ENCODE measurements at places on chromosomes 2 and 18.

DNA sequence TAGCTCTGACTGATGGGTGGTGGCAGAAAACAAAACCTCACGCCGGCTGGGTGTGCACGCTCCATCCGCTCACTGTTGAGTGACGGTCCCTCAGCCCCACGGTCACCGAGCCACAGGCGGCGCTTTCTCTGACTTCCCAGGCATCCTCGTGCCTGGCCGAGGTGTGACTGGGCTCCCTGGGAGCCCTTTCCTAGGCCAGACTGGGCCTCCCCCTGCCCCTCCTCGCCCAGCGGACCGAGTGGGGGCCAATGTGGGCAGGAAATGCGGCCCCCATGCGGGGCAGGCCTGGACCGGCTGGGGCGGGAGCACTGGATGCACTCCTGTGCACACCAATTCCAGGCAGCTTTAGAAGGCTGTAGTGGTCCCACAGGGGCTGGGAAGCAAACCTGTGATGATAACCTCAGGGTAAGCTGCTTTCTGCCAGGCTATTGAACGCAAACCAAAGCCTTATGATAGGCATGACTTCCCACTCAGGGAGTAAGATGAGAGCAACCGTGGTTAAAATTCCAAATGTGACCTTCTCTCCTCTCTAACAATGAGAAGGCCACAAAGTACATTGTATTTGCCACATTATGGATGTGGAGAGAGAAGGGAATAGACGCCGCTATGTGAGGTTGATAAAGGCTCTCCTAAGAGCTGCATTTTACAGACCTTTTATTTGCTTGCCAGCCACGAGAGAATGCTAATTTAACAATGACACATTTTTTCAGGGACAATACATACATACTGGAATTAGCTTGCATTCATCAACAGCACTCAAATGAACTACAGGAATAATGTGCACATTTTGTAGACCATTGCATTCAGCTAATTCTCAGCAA, 83.9 kb upstream of the PGAP1 start:
- DNase-seq, result peak; percentile 21

GRCh38 chr18:35201256-35201931, 39.4 kb upstream of the ZNF397 start:
- no peak for DNase-seq

DNA sequence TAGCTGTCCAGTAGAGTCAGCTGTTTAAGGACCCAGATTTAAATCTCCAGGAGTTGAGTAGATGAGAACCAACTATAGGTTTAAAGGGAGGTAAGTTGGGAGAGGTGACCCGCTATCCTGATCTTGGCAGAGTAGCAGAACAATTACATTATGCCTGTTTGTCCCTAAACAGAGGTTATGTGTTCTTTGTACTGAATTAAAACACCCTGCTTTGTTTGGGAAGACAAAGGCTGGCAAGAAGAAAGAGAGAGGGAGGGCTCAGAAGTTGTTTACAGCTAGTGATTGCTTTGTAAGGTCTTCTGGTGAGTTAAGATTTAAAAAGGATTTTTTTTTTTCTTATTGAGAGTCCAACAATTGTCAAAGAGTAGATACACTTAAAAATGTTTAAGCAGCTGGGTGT, 37.3 kb downstream of the USP14 start:
- no peak for DNase-seq

DNA sequence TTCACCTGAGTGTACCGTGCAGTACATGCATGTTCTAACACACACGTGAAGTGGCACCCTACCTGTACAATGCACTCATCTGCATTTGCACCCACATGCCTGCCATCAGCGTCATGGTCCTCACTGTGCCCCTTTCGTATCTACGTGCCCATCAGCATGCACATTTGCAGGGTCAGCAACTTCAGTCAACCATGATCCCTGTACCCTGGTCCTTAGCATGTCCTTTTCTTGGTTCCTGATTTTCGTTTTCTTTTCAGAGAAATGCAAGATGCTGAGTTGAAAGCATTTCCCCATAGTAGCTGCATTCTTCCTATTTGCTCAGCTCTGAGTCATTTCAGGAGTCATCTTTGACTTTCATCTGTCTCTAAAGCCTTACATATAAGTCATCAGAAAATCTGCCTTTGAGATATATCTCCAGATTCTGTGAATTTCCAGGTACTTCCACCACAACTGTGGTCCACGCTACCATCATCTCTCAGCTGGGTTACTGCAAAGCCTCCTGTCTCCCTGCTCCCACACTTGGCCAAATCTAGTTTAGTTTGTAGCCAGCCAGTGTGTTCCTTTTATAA, 14.7 kb upstream of the PUM2 start:
- no peak for DNase-seq

GRCh38 chr2:152468899-152469692, 134.1 kb downstream of the FMNL2 start:
- DNase-seq, result peak; percentile 68

DNA sequence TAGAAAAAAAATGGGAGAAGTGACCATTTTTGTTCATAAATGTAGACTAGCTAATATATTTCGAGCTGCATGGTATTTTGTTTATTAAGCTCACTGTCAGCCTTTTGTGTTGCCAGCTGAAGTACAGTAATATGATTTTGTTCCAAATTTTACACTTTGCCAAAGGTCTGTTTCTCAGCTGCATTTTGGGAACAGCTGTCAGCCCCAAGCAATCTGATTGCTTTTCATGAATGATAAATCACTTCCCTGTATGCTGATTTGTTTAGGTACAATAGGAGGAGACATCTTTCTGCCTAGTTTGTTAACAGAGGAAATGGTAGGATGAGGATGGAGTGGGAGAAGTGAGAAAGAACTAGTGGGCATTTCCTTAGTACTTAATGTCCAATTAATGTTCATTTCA, 79.3 kb downstream of the NABP1 start:
- DNase-seq, result no peak

- no peak for DNase-seq
Observed at GRCh38 chr2:15895615-15896469, 44.5 kb upstream of the MYCN start.

- no peak for DNase-seq
Observed at GRCh38 chr2:69952336-69953115, 8.9 kb downstream of the ASPRV1 start.

DNA sequence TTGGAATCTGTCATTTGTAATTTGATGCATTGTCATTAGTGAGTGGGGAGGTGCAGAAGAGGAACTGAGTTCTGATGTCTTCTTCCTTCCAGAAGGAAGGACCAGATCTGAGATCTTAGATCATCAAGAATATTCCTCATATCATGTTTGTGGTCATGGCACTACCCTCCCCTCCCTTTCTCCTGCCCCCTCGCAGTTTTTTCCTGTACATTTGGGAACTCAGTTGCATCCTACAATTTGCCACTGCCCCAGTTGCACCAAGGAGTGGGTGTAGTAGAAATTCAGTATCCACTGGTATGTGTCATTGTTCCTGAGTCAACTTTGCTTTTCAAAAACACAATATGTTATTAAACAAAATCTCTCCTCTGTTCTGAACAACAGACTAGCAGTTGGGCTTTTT, 26.6 kb upstream of the ACVR1 start:
- no peak for DNase-seq

All from mesendoderm (in vitro differentiated cells).